ENCODE measurements at places on chromosomes 7 and 10.

DNA sequence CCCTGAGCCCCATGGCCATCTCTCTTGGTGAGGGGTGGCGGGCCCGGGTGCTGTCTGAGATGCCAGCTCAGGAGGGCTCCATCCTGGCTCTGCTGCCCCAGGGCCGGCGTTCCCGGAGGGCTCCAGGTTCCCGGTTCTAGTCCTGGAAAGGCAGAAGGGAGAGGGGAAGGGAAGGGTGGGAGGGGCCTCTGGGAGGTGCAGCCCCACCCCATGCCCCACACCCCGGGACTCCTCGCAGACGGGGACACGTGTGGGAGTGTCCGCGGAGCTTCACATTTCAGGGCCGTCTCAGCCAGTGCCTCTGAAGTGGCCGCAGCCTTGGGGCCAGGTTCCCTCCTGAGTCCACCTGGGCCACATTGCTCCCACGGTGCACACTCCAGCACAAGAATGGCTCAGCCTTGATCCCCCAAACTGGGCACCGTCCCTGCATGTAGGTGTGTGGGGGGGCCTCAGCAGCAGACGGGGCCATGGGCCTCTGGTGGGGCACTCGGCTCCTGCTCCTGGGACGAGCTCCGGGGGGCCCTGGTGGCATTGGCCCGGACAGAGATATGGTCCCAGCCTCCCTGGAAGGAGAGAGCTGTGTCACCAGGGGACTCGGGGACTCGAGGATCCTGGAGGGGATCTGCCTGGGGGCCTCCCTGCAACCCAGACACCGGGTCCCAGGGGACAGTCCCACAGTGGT is 5.8 kb downstream of the BHLHA15 start:
- no peak for DNase-seq

- DNase-seq: no peak
These were observed 994 bp upstream of the LRGUK start for GRCh38 chr7:134126146-134126545.

- DNase-seq: peak; percentile 8
These were observed 684 bp upstream of the ATXN7L1 start for GRCh38 chr7:105876964-105877601.

DNA sequence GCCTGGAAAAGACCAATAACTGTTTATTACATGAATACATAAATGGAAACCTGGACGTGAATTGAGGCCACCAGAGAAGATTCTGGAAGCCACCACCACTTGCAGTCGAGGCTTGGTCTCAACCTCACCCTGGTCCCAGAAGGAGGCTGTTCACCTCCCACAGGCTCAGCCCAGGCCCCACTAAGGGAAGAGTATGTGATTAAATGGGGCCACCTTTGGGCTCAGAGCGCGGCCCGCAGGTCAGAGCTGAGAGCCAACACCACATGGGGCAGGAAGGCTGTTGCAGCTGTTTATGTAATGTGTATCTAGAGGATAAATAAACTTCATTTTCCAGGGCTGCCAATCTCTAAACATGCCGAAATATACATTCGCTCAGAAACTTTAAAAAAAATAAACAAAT is 17.6 kb upstream of the FGFR2 start:
- DNase-seq: no peak

DNA sequence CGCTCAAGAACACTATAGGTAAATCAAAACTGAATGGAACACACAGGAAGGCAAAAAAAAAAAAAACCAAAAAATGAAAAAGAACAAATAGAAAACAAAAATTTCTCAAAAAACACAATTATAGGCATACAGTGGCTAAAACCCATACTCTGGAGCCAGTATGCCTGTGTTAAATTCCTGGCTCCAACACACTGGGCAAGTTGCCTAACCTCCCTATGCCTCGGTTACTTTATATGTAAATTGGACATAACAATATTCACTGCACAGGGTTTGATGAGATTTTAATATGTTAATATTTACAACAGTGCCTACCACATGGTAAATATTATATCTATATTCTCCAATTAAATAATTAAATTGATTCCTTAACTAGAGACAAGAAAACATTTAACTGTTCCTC is 217.1 kb downstream of the HTR7 start:
- no peak for DNase-seq

DNA sequence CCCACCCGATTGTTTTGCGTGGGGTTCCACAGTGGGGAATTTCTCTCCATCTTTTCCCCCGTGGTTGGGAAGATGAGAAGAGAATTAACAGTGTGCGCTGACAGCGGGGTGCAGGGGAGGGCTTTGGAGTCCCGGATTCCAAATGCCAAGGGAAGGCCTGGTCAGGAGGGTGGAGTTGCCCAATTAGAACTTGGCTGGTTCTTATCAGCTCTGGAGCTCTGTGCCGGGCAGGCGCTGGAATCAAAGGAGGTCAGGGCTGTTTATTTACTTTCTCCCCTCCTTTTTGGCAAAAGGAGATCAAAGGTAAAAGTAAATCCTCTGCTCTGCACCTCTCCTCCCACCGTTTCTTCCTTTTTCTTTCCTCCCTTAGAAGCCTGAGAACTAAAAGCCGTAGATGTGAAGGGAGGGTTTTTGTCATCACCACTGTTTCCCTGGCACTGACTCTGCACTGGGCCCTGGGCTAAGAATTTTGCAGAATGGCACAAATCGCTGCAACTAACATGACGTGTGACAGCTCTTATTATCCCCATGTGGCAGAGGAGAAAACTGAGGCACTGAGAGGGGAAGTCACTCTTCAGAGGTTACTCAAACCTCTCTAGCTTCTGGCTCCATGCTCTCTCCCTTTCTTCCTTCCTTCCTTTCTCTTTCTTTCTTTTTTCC is 95.2 kb upstream of the ZNF716 start:
- DNase-seq: no peak

- no peak for DNase-seq
These were observed 14.4 kb upstream of the FRA10AC1 start for GRCh38 chr10:93716766-93717165.

DNA sequence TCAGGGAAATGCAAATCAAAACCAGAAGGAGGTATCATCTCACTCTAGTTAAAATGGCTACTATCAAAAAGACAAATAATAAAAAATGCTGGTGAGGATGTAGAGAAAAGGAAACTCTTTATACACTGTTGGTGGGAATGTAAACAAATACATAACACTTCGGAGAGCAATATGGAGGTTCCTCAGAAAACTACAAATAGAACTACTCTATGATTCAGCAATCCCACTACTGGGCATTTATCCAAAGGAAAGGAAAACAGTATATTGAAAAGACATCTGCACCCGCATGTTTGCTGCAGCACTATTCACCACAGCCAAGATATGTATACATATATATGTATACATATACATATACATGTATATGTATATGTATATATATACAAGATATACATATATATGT is 94.2 kb downstream of the C10orf90 start:
- DNase-seq: no peak

- no peak for DNase-seq
These were observed 3.5 kb downstream of the DLX5 start for GRCh38 chr7:97020996-97021746.

GRCh38 chr7:2542916-2543871 is 12.1 kb downstream of the BRAT1 start:
- DNase-seq: no peak

GRCh38 chr10:127802531-127803095 is 65.6 kb downstream of the FOXI2 start:
- no peak for DNase-seq

GRCh38 chr10:69580435-69580834 is 7.2 kb upstream of the NEUROG3 start:
- DNase-seq: no peak

DNA sequence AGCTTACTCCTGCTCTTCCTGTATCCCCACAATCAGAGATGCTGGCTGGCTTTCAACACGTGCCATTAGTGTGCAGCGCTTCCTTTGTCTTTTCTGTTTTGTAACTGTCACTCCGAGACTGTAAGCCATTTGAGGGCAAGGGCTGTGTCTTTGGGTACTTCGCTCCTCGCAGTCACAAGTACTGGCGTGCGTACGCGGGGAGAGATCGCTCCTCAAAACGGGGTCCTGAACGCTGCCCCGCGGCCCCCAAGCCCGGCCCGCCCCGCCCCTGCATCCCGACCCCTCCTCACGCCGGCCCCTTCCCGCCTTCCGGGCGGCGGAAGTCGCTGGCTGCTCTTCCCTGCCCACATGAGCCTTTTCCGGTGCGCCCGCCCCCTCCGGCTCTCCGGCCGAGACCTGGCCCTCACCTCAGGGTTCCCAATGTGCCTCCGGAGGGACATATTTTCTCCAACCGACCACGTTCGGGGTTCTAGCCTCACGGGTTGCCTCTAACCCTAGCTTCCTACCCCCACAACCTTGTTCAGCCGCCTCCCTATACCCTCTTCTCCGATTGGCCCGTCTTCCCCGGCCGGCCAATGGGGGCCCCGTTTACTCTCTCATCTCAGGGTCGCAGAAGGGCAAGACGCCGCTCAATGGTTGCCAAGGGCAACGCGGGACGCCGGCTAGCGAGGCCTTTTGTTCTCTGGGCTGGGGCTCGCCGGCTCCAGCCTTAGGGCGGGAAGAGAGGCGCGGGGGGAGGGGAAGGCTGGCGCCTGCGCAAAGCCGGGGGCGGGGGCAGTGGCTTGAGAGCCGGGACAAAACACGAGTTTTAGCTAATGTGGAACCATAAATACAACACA is at the start of gene CEP41:
Gene CEP41 (minus strand): TSS at position 490 of the 839 bp plus-strand sequence. CDS start 50 bp downstream, at position 440.
- DNase-seq: peak; percentile 97
